ENCODE measurements at places on chromosomes 7 and 10.

DNA sequence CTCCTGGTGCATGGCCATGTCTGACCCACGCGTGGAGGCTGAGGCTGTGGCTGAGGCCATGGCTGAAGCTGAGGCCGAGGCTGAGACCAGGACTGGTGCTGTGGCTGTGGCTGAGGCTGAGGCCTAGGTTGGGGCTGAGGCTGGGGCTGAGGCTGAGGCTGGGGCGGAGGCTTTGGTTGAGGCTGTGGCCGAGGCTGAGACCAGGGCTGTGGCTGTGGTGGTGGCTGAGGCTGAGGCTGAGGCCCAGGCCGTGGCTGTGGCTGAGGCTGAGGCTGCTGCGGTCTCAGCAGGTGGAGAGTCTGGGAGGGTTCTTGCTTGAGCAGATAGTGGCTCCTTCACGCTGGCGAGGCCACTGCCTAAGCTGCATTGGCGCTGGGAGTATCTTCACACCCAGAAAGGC lies 76.4 kb downstream of the WDR37 start:
- DNase-seq, result no peak

- no peak for DNase-seq
Observed at GRCh38 chr7:82291931-82292330, 151.6 kb downstream of the CACNA2D1 start.

DNA sequence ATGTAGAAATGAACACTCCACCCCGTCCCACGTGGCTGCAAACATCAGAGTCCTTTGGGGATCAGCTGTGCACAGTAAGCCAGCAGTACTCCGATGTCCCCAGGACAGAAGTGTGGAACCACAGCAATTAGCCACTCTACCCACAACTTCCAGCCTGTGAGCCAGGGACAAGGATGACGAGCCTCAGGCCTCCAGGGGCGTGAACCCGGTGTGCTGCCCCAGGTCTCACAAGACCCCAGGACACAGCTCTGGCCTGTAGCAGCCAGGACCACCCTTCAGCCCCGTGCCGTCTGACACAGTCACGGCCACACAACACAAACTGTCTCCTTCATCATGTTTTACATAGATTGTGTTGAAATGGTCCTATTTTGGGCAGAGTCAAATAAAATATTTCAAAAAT lies 113.0 kb upstream of the DIP2C start:
- DNase-seq, result no peak

- DNase-seq, result no peak
Observed at GRCh38 chr10:85603151-85603940, 763.2 kb downstream of the GRID1 start.

DNA sequence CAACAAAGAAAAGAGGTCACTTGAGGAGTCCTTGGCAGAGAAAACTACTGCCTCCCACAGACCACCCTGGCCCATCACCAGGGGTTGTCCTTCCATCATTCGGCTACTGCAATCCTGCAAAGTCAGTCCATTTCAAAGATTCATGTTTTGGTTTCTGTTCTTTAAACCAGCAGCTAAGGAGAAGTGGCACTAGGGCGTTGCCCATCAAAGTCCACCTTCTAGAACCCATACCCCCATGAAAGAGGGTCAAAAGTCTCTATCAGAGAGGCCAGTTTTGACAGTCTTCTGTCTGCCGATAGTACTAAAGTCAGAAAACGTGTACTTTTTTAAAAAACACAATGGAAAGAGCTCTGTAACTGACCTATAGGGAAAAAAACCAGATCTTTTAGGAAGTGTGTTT lies 14.4 kb downstream of the CCDC6 start:
- no peak for DNase-seq

Measured in fibroblast of gingiva (primary cell).